ENCODE measurements at places on chromosomes 1 and 21.
A peak's percentile ranks its signal among the peaks of the same experiment; 100 is the strongest.

DNA sequence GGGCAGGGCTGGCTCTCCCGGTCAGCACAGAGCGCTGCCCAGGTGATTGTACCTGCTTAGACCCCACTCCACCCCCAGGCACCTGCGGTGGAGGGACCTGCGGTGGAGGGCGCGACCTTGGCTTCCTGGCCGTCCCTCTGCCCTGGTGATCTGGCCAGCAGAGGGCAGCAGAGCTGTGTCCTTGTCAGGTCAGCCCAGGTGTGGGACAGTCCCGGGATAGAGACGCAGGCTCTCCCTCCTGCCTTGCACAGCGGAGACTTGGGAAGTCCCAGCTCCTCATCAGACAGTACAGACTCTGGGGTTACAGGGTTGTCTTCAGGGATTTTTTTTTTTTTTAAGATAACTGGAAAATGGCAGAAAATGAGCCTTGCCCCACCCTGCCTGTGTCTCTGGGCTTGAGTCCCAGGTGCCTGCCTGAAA is 10.0 kb downstream of the SLX9 start:
- DNase-seq, result peak; percentile 80

- no peak for DNase-seq
Measured at GRCh38 chr1:44483089-44483874, 78.2 kb downstream of the RNF220 start.

DNA sequence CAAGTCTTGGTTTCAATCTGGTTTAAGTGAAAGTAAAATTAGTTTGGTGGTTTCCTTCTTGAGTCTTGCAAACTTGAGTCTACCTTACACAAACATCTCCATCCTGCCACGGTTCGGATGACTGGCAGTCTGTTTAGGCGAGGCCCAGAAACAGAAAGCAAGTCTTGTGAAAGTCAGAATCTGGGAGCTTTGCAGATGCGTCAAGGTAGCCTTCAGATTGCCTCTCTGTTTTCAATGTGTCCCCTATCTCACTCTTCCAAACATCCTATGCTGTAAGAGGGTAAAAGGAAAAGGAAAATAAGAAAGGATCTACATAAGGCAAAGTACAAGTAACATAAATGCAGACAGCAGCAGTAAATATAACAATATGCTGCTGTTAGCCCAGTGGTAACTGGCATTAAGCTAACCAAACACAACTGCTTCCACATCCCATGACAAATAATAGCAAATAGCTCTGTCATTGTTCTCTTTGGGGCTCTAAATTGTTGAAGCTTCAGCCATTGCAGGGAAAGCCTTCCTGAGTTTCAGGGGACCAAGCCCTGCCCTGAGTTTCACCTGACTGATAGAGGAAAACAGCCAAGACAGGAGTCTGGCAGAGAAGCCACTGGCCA is 26.2 kb upstream of the C1orf105 start:
- peak; percentile 60 for DNase-seq

GRCh38 chr21:32070126-32070525 is 197.3 kb downstream of the HUNK start:
- DNase-seq, result no peak

- DNase-seq, result no peak
Measured at GRCh38 chr1:172941471-172941870, 109.3 kb downstream of the TNFSF18 start.

- DNase-seq, result no peak
Measured at GRCh38 chr1:44326024-44326701, 28.9 kb downstream of the ERI3 start.

GRCh38 chr1:164629971-164630370 is 71.0 kb downstream of the PBX1 start:
- DNase-seq, result no peak

DNA sequence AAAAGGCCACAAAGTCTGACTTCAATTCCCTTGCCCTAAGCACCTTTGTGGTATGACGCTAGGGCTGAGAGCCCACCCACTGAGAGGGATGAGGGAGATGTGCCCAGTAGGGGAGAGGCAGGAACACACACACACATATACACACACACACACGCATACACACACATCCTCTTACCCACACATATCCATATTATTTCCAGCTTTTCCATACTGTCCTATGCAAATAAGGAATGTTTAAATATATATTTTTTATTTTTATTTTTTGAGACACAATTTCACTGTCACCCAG is 3.0 kb downstream of the RAB25 start:
- no peak for DNase-seq

GRCh38 chr21:44967082-44968047 is 27.5 kb downstream of the SLX9 start:
- no peak for DNase-seq

- no peak for DNase-seq
Measured at GRCh38 chr1:7576946-7577657, 194.0 kb upstream of the VAMP3 start.

DNA sequence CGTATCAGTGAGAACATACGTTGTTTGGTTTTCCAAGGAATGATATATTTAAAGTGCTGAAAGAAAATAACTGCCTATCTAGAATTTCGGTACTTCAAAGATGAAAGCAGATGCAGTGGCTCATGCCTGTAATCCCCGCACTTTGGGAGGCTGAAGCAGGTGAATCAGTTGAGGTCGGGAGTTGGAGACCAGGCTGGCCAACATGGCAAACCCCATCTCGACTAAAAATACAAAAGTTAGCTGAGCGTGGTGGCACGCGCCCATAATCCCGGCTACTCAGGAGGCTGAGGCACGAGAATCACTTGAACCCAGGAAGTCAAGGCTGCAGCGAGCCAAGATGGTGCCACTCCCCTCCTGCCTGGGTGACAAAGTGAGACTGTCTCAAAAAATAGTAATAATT is 16.4 kb downstream of the CD244 start:
- DNase-seq, result no peak

DNA sequence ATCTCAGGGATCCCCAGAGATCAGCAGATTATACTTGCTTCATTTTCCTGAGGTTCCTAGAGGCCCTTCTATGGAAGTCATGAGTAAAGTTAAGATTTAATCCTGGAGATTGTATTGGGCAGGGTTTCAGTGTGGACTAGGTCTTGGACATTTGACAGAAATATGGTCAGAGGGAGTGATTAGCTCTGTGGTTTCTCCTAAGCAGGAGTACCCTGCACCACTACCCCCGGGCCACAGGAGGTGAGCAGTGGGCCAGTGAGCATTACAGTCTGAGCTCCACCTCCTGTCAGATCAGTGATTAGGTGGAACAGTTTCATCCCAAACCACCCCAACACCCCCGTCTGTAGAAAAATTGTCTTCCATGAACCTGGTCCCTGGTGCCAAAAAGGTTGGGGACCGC is 43.2 kb downstream of the PHACTR4 start:
- DNase-seq, result no peak

- no peak for DNase-seq
Measured at GRCh38 chr1:4528590-4528989, 125.8 kb upstream of the AJAP1 start.

DNA sequence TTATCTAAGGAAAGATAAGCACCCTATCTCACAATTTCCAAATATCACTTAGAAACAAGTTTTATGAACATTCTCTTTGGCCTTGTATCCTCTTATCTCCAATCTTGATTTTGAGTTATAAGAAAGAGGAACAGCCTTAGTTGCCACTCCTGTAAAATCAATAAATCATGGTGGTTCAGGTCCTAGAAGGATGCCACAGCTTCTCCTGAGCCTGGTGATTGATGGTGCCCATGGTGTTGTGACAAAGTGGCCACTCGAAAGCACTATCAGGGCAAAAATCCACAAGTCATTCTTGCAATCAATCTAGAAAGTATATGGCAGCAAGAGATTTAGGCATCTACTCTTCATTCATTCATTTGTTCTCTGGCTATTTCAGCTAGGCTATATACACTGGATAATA is 27.8 kb downstream of the GBP6 start:
- no peak for DNase-seq

DNA sequence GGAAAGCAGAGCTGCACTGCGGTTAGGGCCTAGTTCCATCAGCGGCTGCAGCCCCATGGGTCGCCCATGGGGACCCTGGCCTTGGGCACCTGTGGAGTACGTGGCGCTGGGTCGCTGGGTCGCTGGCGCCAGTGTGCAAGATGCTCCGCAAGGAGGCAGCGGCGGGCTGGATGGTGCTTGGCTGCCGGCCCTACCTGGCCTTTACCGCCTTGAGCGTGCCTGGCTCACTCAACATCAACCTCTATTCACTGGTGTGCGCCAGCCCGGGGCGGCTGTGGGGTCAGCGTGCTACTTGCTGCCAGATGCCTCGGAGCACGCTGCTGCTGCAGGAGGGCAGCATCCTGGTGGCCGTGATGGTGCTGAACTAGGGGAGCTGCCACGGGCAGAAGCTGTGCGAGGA is 85.1 kb upstream of the RHOU start:
- DNase-seq, result no peak

GRCh38 chr21:32216293-32216692 is 62.6 kb downstream of the MIS18A start:
- no peak for DNase-seq

- no peak for DNase-seq
Measured at GRCh38 chr21:19276665-19277064, 873.1 kb upstream of the TMPRSS15 start.

GRCh38 chr1:209570743-209571142 is 12.8 kb upstream of the CAMK1G start:
- DNase-seq, result no peak

DNA sequence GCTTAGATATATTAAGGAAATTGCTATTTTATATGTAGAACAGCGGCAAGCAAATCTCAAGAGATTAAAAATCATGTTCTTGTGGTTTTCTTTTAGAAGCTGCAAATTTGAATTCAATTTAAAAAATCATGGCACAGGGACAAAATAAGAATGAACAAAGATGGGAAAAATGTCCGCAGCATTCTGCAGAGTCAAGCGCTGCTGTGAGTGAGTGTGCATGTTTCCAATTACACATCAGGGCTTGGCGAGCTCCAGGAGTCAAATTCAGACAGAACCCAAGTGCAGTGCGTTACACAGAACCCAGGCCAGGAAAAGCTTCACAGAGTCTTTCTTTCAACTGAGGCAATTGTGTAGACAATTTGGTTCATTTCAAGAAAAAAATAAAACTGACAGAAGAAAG is 33.3 kb upstream of the ERG start:
- no peak for DNase-seq

DNA sequence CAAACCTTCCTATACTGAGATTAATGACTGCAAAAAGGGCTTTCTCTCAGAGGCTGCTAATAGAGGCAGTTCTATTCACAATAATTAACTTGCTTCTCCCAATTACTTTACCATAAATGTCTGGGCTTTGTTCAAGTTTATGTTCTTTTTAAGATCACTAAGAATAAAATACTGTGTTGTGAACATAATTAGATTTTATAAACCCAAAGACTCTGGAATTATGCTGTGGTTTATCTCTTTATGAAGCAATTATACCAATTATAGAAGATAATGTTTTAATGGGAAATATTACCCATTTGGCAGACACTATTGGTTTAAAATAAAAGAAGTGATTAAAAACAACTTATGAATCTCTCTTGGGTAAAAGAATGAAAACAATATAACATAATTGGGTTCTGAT is 43.5 kb upstream of the IL12RB2 start:
- DNase-seq, result no peak

GRCh38 chr1:15579683-15580047 is 5.2 kb downstream of the AGMAT start:
- no peak for DNase-seq

- DNase-seq, result no peak
Measured at GRCh38 chr1:227245613-227246320, 72.5 kb downstream of the CDC42BPA start.

DNA sequence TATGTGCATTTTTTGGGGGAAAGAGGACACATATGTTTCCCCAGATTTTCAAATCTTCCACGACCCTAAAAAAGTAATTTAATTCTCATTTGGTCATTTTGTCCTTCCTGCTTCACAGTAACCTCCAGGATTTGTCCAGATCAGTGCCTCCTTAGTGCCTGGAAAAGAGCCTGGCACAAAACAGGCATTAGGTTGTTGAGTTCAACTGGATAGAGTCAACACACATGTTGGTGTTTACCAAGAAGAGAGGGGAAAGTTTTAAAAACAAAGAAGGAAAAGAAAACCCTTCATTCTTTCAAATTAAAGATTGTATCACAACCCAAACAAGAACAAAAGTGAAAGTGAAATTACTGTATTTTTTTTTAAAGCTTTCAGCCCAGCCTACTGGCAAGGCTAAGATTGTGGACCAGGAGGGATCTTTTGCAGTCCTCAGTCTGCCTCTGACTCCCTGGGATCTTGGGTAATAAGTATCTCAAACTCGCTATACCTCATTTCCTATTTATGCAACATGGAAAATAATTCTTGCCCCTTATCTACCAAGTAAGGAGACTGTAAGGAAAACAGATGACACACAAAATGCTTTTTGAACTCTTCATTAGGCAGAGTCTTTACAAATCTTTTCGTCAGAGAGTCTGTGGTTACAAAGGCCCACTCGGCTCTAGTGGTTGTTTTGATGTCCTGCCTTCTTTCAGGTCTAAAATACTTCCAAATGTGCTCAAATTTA is 57.8 kb downstream of the ZNF281 start:
- no peak for DNase-seq

DNA sequence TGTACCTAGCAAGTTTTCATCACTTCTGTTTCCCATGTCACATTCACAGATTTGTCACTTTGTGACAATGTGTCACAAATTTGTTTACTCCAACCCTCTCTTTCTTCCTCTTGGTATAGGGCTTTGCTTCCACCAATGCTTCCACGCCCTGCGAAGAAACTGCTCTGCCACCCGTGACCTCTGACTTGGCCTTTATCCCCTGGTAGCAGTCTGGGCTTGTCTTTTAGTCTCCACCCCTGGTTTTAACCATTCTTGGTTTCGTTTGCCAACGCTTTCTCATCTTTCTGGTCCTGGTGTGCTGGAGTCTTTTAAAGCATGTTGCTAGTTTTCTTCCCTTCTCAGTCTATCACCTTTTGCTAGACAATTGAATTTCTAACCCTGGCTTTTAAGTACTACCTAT is 8.1 kb downstream of the TACSTD2 start:
- DNase-seq, result no peak

DNA sequence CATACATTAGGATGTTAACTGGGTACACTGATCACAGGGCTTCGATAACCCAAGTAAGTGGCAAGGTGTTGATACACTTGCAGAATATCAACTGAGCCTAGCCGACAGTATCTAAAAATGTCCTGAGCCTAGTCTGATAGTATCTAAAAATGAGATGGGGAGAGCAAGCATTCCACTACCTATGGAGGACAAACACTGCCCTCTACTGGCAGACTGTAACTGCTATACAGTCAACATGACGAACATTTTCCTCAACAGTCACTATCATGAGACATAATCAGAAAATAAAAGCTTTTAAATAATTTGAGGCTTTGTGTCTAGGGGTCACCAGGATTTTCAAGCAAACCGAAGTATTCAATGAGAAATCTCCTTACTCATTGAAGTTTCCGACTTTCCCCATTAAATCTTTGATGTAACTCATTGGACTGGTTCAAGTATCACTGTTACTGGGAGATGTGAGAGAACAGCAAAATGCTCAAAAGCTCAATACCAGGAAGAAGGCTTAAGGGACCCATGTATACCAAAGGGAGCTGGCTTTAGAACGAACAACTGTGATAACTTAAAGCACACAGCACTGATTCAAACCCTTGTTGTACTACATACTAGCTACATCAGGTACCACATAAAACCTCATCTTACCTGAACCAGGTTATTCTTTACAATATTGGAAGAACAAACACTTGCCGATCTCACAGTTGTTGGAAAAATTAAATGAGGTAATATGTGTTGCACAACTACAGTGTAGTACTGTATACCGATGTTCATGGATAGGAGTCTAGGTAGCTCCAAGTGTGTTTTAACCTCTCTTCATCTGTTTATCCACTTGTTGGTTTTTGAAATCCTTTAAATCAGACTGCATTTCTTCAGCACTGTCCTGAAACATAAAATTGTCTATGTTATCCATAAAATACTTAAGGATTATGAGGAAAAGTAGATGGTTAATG is 31.1 kb upstream of the SLC45A3 start:
- DNase-seq, result peak; percentile 43

Measured in CD4-positive, alpha-beta T cell (primary cell).